ENCODE measurements at places on chromosomes 5 and 9.

GRCh38 chr5:74639807-74640449, 600 bp downstream of the ENC1 start:
- no peak for DNase-seq

DNA sequence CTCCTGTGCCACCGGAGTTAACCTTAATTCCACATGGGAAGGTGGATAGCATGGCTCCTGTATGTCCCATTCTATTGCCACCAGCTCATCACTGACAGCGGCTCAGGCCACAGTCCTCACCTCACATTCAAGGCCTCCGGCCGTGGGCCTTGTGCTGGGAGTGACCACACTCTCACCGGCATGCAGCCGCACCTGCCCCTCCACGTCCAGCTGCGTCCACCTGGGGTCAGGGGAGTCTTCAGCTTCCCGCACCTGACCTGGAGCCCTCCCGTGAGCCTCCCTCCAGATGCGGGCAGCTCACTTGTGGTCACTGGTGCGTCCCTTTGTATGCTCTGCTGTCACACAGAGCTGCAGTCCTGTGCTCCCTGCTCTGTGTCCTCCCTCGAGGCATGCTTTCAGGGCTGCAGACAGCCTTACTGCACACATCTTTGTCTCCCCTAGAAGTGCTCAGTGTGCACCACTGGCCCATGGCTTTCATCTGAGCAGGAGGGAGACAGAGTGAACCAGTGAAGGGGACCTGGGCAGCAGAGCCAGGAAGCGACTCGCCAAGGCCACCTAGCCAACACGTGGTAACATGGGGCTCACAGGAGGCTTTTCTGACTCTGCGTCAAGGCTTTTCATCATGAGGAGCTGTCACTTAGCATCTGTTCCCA, 210.1 kb downstream of the ERCC6L2 start:
- no peak for DNase-seq

DNA sequence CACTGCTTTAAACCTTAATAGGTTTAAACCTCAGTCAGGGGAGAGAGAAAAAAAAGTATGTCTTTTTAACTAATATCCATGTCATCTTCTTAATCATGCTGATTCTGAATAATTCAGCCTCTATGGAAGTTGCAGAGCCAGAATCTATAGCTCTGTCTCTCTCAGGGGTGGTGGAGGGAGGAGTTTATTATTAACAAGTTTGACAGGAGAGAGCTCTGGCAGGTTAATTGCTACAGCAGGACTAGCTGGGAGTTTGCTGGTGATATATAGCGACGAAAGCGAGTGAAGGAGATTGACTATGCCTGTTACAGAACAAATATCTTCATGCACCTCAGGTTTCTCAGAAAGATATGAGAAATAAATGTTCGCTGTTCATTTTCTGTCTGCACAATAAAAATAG, 586.4 kb downstream of the TLE4 start:
- DNase-seq, result no peak

GRCh38 chr5:60488466-60489130, 211.4 kb downstream of the DEPDC1B start:
- no peak for DNase-seq

DNA sequence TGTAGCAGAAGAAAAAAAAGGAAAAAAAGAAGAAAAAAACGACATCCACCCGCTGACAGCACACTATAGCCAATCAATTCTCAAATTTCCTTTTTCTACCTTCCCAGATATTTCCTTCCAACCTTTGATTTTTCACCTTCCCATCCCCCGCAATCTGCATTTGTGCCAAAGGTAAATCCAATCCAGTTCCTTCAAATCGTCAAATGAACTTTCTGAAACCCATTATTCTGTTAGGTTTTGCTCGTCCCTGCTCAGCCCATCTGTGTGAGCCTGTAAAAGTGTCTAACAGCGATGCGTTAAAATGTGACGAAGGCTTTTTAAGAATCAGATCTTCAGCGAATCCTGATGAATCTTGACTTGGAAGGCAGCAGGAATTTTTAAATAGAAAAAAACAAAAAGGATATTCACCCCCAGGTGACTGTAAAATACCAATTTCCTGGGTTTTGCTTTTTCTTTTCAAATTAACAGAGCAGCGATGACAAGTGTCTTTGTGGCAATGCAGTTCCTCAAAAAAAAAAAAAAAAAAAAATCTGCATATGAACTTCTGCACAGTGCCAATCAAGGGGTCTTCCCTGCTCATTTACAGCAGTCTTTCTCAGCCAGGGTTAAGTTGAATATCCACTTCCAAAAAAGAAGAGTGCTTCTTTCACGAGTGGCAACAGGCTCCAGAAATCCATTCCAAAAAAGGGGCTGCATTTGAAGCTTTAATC, 367 bp upstream of the SHC3 start:
- no peak for DNase-seq

Data from activated T-helper 9 cell treated with anti-CD3 and anti-CD28 coated beads, Interleukin-2, amount 50 U/mL, for 16 hours (primary cell).